ENCODE measurements at places on chromosomes 12 and 14.

- DNase-seq: peak; percentile 49
These were observed 759 bp upstream of the KLC1 start for GRCh38 chr14:103628221-103628683.

DNA sequence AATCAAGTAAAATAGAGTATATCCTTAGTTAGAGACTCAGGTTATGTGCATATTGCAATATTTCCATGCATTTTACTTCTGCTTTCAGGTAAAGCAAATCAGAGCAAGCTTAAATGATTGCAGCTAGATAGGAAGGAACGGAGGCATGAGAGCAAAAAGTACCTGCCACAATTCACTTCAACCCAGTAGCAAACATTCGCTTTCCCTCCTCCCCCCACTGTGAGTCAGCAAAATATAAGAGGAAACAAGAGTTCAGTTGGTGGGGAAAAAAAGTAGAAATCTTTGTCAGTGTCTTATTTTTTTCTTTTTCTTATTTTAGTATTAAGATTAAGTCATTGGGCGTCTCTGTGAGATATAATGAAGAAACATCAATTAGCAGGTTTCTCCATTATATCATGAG, 475.4 kb downstream of the NPAS3 start:
- no peak for DNase-seq

GRCh38 chr14:42884100-42884499, 1277.4 kb downstream of the LRFN5 start:
- no peak for DNase-seq

- no peak for DNase-seq
These were observed 16.3 kb downstream of the SMCO2 start for GRCh38 chr12:27462851-27463250.

GRCh38 chr12:62749586-62749985, 185.4 kb downstream of the PPM1H start:
- DNase-seq: no peak

DNA sequence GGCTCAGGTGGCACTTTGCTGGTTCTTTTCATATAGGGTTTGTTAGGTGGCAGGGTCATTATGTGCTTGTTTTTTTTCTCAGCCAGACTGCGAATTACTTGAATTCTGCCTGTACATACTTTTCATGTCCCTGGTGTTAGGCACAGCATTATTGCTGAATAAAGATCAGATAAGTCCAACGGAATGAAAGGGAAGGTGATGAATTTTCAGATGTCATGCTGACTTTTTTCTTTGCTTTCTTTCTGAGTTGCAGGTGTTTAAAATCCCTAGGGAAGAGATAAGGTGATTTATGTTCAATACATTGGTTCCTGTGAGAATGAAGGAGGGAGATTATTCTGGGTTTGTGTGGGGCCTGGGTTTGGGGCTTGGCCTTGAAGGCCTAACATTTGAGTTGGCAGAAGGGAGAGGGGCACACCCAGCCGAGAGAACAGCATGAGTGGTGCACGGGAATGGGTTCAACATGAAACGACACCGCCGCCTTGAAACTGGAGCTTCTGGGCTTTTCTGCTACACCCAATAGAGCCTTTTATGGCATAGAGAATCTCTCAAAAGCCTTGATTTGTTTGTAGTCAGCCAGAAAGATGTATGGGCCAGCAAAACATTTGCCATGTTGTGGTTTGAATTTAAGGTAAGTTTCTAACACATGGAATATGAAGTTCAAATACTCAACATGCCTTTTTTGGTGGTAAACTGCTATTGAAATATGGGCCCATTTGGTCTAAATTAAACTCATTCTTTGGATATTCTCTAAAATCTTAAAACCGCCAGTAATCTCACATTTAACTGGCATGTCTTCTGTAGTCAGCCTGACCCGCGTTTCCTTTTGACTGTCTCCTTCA, 477.0 kb downstream of the PCNX1 start:
- no peak for DNase-seq

DNA sequence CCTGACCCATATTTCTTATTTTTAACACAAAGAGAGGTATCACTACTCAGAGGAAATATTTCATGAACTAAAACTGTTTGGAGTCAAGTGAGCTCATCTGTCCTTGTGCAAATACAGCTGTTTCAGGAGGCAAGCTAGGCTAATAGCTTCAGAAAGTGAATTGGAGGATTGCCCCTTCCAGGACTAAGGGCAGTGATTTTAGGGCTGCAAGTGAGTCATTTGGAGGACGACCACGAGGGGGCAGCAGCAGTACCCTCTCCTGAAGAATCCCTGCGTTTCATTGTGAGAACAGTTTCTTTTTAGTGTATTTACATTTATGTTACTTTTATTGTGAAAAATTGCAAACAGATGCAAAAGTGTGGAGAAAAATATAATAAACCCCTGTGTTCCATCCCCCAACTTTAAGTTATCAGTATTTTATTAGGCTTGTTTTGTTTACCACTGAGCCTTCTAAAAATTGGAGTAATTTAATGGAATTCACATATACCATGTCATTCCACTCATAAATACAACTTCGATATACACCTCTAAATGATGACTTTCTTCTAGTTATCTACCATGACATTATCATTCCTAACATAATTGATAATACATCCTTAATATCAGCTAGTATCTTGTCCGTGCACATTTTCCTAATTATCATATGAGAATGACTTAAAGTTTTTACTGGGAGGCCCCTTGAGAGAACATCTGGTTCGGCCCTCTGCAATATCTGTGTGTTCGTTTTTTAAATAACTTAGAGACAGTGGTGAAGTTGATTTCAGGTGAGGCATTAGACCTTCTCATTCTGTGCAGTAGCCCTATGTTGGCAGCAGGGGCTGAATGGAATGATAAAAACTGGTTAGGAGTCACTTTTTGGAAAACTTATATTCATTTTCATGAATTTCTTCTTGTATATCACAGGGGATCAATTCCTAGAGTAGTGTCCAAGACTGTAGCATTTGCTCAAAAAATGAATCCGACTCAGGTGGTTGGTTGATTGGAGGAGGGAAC, 13.7 kb downstream of the FOXJ2 start:
- peak; percentile 67 for DNase-seq

DNA sequence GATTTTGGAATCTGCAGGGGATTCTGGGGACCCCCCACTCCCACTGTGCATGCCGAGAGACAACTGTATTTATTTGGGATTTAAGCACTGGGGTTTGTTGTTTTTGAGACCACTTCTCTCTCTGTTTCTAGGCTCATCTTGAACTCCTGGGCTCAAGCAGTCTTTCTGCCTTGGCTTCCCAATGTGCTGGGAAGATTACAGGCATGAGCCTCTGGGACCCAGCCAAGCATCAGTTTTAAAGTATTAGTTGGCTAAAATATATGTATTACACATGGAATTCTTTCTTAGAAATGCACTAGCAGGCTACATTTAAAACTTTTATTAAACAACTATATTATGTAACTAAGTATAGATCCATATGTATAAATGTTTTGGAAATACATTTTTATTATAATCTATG, 78.3 kb downstream of the AEBP2 start:
- no peak for DNase-seq

DNA sequence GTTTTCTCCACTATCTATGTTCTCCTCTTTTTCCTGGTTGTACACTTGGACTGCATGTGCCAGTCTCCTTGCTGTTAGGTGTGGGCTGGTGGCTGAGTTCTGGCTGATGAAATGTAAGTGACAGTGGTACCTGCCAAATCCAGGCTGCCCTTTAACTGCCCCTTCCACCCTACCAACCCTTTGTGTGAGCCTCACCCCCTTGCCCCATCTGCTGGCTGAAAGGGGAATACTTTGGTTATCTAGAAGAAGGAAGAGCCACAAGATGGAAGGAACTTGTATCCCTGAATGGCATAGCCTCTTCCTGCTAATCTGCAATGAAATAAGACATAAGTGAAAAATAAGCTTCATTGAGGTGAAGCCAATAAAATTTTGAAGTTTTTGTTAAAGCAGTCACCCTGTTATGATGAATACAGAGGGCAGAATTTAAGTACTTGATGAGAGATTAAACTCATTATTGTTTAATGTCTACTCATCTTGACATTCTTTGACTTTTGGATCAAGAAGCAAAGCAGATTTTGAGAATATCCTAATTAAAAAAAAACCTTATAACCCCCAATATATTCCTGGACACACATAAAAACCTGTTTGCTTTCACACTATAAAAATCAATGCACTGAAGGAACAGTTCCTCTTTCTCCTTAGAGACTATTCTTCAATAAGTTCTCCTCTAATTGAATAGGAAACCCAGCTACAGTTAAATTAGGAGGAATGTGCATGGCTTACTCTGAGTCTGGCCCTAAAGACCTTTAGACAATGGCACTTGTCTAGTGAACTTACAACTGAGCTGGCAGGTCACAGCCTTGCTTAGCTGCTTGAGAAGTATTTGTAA, 262.6 kb upstream of the BTG1 start:
- DNase-seq: no peak

- DNase-seq: no peak
These were observed 321.1 kb downstream of the NOVA1 start for GRCh38 chr14:26276757-26277156.

- no peak for DNase-seq
These were observed 154.2 kb downstream of the CRADD start for GRCh38 chr12:93831374-93831773.

- no peak for DNase-seq
These were observed 1.3 kb downstream of the MYL6B start for GRCh38 chr12:56153678-56154065.

DNA sequence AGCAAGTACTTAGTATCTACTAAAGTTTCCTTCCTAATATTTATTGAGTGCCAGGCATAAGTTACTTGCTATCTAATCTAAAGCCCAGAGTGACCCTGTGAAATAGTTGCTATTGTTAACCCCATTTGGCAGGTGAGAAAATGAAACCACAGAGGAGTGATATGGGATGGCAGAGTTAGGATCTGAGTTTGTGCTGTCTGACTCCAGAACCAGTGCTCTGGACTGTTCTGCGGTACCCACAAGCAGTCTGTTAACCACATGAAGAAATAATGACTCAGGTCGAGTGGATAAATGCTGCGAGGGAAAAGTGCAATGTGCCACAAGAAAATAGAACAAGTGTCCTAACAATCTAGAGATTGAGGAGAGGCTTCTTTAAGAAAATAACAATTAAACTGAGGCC, 60.7 kb upstream of the GZMB start:
- no peak for DNase-seq

All from anterior cingulate cortex (tissue), 58 donors.